ENCODE measurements at places on chromosomes 11 and 22.
A peak's percentile ranks its signal among the peaks of the same experiment; 100 is the strongest.

- no peak for DNase-seq
Observed at GRCh38 chr11:93287434-93287833, 43.1 kb upstream of the DEUP1 start.

DNA sequence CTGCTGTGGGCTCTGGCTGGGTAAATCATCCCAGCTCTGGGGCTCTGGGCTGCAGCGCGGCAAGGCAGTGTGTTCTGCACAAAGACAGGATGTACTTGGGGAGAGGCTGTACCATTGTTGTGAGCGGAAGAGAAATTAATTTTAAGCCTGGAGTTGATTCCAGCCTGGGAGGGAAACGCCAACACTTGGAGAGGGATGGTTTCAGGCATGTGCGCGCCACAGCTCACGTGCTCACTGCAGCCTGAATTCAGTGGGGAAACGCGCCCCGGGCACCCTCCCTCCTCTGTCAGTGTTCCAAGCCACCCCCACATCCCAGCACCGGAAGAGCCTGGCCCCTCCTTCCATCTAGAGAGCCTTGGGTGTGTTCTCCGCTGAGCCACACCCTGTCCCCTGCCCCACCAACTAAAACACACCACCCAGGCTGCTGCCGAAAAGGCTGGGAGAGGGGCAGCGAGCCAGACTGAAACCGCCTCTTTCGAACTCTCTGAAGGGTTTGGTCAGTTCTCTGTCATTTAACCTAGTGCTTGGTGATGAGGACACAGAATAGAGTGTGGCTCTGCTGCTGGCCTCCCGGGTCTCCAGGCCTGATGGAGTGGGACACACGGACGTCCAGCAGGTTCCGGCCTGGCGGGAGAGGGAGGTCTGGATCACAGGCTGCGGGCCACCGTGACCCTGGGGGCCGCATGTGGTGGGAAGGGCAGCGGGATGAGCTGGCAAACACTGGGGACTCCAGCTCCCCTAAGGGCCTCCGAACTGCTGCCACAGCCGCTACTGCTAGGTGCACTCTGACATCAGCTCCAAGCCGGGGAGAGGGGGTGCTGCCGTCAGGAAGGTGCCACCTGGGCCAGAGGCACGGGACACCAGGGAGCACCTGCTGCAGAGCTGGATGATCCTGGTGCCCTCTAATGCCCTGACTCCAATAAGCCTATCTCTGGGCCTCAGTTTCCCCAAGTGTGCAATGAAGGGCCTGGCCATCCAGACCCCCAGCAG is 230.8 kb downstream of the CTTN start:
- DNase-seq = no peak

DNA sequence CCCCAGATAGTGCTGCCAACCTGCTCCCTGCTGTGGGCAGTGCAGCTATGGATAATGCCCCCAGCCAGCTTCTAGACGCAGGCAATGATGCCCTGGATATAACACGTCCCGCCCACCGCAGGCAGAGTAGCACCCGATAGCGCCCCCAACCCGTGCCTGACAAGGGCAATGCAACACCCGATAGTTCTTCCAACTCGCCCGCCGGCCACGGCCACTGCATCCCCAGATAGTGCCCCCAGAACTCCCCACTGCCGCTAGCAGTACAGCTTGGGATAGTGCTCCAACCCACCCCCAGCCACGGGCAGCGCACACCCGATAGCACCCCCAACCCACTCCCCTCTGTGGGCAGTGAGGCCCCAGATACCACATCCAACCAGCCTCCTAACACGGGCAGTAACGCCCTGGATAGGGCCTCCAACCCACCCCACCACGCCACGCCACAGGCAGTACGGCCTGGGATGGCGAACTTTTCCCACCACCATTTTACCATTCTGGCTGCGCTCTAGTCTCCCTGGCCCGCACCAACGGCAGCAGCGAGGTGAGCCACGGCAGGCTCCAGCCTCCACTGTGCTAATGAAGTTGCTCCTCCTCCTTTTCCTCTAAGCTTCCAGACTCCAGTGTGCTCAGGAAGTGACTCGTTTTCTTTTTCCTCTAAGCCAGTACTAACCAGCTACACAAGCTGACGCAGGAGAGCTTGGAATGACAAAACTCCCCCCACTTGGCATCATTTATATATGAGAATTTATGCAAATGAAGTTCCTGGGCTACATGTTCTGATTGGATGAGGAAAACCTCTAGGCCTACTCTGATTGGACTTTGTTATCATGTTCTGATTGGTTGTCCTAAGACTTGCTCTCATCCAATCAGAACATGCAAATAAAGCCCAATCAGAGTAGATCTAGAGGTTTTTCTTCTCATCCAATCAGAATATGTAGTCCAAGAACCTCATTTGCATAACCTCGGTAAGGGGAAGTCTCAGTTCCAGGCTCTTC is 3.0 kb upstream of the RFPL3 start:
- DNase-seq = peak; percentile 61

- DNase-seq = no peak
Observed at GRCh38 chr11:74019860-74020259, 11.0 kb upstream of the UCP3 start.

GRCh38 chr22:27835446-27835845 is 33.9 kb upstream of the MN1 start:
- peak; percentile 76 for DNase-seq

DNA sequence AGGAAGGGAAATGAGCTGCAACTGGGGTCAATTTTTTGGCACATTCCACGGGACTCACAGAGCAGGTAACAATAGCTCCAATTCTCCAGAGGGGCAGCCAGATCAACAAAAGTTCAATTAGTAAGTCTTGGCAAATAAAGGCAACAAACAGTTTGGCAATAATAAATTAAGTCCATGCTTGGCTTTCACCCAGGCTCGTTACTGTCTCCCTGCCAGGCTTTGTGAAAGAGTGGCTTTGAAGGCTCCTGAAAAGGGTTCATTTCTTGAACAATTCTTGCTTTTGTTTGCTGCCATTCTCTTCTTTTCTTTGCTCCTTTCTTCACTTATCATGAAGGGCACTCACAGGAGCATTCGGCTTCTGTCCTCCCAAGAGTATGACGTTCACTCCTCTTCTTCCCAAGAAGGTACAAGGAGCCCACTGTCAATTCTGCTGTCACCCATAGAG is 123.3 kb downstream of the APIP start:
- no peak for DNase-seq

DNA sequence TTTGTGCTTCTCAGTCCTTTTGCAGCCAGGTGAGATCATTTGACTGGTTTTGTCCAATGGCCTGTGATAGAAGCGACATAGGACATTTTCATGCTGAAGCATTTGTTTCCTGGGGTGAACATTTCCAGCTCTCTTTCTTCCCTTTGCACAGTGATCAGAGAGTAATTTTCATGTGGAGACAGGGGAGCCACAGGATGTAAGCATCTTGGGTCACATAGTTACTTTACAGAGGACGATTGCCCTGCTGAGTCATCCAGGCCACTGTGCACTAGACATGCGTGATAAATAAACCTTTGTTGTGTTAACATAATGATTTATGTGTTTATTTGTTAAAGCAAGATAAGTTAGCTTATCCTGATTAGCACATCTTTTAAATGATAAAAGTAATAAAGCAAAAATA is 263.5 kb upstream of the CCDC179 start:
- peak; percentile 70 for DNase-seq

DNA sequence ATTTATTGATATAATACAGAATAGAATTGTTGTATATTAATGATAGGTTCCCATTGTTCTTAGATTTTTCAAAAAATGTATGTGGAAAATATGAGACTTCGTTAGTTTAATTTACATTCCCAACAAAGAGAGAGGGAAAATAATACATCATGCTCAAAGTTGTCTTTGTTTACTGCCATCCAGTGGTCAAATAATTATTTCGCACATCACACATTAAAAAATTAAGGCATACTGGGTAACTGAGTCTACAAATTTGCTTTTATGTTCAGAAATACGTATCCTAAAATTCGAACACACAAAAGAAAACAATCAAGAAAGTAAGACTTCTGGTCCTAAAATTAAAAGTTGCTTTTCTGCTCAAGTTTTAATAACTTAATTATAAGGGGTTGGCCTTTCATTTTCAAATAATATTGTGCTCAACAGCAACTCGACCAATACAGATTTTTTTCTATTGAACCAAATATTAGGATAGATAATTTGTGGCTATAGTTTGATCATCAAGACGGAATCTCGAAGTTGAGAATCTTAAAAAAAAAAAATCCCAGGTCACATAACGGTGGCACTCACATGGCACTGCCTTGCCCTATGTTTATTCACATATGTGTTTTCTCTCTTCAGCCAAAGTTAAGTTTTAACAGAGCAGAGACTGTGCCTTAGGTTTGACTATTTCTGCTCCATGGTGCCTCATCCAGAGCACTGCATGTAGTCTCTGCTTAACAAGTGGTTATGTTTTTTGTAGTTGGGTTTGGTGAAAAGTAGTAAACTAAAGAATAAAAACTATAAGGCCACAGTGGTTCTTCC is 12.3 kb downstream of the PDGFD start:
- DNase-seq = peak; percentile 10

DNA sequence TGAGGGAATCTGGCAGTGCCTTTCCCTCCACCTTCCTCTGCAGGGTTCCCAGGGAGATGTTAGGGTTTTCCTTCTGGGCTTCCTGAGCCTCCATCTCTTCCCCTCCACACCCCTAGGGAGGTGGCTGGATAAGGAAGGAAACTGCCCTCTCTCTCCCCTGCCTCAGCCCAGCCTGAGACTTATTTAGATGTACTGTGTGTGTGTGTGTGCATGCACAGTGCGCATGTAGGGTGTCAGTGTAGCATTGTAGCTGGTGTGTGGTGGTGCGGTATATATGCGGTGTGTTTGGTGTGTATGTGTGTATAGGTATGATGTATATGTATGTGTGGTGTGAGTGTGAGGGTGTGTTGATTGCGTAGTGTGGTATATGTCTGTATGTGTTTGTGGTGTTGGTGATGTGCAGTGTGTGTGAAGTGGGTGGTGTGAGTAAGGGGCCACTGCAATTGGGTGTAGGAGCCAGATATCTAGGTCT is 1.5 kb downstream of the FXYD6 start:
- DNase-seq = no peak

- no peak for DNase-seq
Observed at GRCh38 chr11:56876621-56877275, 112.0 kb upstream of the OR5AK2 start.

- no peak for DNase-seq
Observed at GRCh38 chr11:44257338-44258189, 52.4 kb downstream of the ALX4 start.

Measured in fibroblast of skin of right quadriceps (primary cell).